ENCODE measurements at places on chromosomes 11 and 22. TPM values are rescaled to one million over a fixed set of nuclear protein-coding genes. Genes with fewer than 3 reads are reported as not detected.

- no peak for DNase-seq
Observed at GRCh38 chr22:44068422-44069191, 44.5 kb downstream of the PARVB start.

DNA sequence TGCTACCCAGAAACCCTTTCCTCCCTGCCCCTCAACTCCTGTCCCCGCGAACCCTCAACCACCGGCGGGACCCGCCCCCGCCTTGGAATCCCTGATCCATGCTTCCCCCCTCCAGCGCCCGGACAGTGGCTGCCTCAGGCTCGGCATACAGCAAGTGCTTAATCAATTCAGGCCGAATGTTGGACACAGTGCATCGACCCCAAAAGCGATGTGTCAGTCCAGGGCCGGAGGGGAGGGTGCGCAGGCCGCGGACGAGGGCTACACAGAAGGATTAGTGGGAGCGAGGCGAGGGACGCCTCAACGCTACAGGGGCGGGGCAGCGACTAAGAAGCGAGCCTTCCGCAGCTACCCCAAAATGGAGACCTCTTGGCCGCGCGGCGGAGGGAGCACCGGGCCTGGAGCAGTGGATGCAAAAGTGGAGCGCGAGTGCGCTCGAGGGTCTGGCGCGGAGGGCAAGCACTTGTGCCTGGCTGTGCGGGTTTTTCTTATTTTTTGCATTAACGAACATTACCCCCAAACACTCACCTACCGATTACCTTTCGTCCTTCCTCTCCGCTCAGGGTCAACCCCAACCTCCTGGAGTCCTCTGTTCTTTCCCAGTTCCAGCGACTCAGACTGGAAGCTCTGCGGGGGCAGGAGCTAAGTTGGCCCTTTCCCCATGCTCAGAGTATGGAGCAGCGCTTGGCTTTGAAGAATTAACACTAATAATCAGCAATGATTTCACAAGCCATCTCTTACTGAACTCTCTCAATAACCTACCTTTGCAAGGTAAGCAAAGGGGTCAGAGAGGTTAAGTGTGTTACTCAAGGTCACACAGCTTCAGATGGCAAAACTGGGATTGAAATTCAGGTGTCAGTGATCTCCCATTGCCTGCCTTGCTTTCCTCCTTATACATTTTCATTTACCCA, 30.0 kb upstream of the WNT11 start:
- no peak for DNase-seq

GRCh38 chr22:17119481-17120202, 1.5 kb downstream of the TMEM121B start:
- no peak for DNase-seq

GRCh38 chr11:120316880-120317688, 8.0 kb upstream of the TLCD5 start:
- no peak for DNase-seq

Gene APOL4
- not detected for total RNA-seq

Measured in kidney epithelial cell (primary cell).